ENCODE measurements at places on chromosomes 5 and 9.

- DNase-seq, result no peak
These were observed 3.6 kb downstream of the TRIO start for GRCh38 chr5:14146725-14147124.

DNA sequence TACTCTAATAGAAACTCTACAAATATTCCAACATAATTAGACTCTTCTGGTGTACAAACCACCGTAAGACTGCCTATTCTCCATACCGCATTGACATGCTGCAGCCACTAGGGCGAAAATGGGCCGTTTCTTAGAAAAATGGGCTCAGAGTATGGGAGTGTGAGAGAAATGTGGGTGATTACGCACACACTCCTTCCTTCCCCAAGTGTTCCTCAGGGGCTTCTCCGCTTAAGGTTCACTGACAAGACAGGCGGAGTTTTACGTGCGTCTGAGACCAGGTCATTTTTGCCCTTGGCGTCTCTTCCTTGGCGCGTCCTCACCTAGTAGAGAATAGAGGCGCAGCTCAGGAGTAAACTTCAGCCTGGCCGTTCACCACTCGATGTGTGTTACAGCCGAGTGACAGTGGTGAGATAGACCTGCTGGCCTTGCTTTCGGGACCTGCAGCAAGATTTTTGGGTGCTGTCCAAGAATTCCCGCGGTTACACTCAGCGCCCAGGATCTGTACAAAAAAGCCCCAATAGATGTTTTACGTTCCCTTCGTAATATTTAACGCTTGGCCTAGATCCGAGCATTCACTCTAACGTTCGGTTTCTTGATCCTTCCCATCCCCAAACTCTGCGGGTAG lies 1.8 kb upstream of the NTRK2 start:
- DNase-seq, result no peak

DNA sequence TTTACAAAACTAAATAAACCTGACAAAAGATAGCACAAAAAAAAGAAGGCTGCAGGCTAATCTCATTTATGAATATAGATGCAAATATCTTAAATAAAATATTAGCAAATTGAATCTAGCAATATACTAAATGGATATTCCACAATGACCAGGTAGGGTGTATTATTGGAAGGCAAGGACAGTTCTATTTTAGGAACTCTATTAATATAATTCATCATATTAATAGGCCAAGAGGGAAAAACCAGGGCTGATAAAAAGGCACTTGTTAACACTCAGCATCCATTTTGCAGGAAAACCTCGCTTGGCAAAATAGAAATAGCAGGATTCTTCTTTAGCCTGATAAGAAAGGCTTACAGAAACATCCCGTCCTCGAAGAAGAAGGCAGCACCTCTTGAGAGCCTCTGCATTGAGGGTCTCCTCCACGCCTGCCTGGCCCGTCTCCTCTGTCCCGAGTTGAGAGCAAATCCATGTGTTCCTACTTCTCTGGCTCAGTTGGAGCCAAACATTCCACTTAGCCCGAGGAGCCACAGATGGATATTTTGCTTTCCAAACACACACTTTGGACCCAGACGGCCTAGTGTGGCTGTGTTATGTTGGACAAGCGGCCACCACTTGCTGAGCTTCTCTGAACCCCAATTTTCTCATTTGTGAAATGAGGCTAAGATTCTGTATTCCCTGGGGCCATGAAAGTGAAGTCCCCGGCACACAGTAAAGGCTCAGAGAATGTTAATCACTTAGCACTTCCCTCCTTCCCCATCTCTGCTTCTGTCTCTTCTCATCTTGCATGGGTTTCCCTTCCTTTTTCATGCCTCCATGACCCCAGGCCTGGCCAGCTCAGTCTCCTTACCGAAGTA lies 181.8 kb upstream of the MVB12B start:
- DNase-seq, result no peak

GRCh38 chr9:77957652-77958051 lies 74.0 kb downstream of the GNAQ start:
- DNase-seq, result no peak

DNA sequence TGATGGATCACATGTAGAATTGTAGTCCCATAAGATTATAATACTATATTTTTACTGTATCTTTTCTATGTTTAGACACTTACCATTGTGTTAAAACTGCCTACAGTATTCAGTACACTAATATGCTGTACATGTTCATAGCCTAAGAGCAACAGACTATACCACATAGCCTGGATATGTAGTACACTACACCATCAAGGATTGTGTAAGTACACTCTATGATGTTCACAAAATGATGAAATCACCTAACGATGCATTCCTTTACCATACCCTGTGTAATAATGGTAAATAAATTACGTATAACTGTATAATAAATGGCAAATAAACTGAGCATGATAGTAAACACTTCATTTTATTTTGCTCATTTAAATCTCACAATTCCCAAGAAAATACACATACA lies 60.3 kb downstream of the RICTOR start:
- no peak for DNase-seq

- DNase-seq, result no peak
These were observed 220.9 kb downstream of the MAPKAP1 start for GRCh38 chr9:125486152-125486508.

- DNase-seq, result no peak
These were observed 475.3 kb upstream of the RIOK2 start for GRCh38 chr5:97658116-97658900.

DNA sequence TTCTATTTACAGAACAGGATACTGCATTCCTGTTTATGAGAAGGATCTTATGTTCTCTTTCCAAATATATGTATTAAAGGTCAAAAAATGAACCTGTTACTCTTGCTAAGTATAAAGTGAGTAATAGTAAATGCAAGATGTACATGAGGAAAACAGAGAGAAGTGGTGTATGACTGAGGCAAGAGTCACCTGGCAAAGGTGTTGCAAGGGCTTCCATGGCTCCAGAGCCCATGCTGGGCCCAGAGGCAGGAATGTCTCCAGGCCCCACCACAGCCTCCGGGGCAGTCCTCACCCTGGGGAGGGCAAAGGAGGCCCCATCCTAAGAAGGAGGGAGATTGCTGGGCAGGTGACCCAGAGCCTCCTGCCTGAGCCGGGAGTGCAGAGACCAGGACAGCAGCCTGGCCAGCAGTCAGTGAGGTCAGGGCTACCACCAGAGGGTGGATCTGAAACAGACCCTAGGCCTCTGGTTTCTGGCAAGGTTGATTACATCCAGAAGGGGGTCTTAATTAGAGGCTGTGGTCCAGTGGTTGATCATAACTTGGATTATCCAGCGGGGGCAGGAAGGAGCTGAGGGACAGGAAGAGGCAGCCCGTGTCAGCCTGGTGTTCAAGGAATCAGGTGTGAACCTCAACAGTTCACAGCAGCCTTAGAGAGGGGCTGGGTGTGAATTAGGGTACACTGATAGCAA lies 57.3 kb upstream of the CPLX2 start:
- DNase-seq, result no peak

DNA sequence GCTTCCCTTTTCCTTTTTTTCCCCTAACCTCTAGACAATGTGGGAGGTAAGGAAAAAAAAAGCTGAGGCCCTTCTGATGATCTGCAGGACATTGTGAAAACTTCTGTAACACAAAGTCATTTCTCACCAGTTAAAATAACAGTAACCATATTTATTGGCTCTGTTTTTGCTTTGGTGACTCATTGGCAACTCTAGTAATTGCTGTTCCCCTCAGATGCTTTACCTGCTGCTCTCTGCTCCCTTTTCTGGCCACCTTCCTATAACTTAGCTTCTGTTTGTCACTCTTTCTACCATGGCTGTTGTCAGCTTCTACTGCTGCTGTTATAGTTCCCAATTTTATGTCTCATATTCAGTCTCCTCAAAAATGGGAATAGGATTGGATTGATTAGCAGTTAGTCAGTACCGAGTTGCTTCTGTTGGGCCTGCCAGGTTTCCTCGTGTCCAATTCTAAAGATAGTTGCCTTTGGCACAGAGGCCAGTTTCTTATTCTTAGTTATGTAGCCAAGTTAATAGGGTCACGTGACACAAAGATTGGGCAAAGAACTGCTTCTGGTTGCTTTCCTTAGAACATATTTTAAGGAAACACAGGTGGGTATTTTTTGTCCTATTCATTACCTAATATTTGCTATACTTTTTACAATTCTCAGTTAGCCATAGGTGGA lies 16.8 kb downstream of the SCAMP1 start:
- no peak for DNase-seq

GRCh38 chr5:79471556-79471955 lies 42.4 kb downstream of the HOMER1 start:
- no peak for DNase-seq

DNA sequence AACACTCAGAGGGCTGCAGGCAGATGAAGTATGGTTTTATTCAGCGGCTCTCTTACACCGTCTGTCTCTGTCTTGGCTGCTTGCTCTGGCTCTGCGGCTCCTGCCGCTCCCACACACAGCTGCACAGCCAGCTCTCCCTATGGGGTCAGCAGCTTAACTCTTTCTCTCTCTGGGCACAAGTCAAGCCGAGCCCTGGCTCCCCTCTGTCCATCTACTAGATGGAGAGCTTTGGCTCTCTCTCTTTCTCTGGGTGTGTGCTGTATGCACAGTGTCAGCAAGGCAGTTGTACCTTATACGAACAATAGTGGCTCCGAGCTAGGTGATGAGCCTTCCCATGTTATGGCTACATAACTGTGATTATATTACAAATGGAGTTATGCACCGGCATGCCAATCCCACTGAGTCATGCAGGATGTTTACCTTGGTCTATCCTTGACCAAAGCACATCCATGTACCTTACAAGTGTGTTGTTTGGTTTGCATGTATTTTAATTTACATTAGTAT lies 19.3 kb upstream of the PPP2CA start:
- no peak for DNase-seq

- no peak for DNase-seq
These were observed 46.8 kb downstream of the ITGA2 start for GRCh38 chr5:53035868-53036381.

- DNase-seq, result no peak
These were observed 14.4 kb downstream of the LMX1B start for GRCh38 chr9:126628146-126628545.

DNA sequence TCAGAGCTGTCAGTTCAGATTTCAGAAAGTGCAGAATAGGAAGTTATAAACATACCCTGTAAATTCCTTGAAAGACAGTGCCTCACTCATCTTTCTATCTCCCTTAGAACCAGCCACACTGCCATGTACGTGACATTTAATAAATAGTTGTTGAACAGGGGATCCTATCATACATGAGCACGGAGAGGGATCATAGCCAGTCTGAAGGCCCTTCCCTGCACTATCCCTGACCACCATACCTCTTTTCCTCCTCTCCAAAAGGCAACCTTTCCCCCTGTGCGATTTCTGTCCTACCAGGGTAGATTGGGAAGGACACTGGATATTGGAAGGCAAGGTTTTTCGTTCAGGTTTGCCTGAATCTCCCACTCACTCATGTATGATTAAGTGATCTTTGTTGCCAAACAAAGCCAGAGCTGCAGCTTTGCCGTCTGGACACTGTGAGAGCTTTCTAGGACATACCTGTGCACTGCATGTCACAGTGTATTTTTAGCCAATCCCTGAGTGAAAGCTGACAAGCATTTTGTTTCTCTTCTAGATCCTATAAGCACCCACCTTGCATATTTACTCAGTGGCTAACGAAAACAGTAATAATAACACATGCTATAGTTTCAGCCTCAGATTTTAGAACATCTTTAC lies 986.5 kb upstream of the WWC1 start:
- DNase-seq, result no peak

- DNase-seq, result no peak
These were observed 737.7 kb downstream of the TLE1 start for GRCh38 chr9:80951675-80952074.

DNA sequence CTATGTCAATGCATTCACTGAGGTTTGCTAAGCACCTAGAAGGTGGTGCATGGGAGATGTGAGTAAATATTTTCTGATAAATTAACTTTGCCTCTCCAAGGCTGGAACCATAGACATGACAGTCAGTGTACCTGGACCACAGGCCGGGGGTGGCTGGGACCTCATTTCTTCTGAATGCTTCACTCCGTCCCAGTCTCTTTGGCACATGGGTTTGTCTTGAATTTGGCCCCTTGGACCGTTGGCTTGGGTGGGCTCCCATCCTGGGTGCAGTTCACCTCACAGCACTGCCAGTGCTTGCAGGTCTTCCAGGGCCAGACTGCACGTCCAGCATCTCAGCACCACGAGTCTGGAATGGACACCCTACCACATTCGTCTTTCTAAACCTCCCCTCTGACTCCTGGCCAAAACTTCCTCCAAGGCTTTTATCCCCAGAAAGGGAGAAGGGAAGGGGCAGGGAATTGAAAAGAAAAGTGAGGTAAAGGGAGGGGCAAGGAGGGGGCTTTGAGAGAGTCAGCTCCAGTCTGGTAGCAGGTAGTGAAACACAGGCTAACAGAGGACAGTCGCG lies 267.8 kb downstream of the MED10 start:
- DNase-seq, result no peak

- no peak for DNase-seq
These were observed 49.5 kb upstream of the DENND4C start for GRCh38 chr9:19180991-19181390.

DNA sequence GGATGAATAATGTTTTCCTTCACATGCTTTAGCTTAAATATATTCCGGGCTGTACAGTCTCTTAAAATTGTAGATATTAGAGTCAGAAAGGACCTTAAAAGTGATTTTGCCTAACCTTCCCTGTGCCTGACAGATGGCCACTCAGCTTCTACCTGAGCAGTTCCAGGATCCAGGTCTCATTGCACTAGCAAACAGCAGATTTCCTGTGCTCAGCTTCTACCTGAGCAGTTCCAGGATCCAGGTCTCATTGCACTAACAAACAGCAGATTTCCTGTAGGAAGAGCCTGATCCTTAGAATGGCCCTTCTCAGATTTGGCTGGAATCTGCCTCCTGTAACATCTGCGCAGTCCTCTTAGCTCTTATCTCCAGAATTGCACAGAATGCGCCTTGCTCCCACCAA lies 219.8 kb downstream of the AOPEP start:
- no peak for DNase-seq

DNA sequence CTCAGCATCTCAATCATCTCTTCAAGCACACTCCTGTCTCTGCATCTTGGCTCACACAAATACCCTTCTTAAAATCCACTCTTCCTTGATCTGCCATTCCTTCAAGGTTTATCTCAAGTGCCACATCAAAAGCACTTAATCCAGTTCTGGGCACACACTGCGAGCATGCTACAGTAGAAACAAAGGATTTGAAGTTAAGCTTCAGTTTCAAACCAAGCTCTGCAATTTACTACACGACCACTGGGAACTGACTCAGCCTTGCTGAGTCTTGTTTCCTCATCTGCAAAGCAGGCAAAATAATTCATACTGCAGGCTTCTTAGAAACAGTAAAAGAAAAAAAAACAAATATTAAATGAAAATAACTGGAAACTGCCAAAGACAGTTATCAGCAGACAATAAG lies 50.5 kb upstream of the CTNNAL1 start:
- no peak for DNase-seq

- no peak for DNase-seq
These were observed 17.8 kb upstream of the OLFM1 start for GRCh38 chr9:135069558-135070197.

- DNase-seq, result no peak
These were observed 37.4 kb upstream of the ZNF608 start for GRCh38 chr5:124783794-124784193.

GRCh38 chr9:111588846-111589245 lies 10.6 kb downstream of the PTGR1 start:
- DNase-seq, result no peak

Data from stimulated activated effector memory CD8-positive, alpha-beta T cell treated with anti-CD3 and anti-CD28 coated beads, Interleukin-12 subunit alpha, Interleukin-12 subunit beta, amount 100 ng/mL, for 72 hours (primary cell).